ENCODE measurements at places on chromosomes 7 and 10.

DNA sequence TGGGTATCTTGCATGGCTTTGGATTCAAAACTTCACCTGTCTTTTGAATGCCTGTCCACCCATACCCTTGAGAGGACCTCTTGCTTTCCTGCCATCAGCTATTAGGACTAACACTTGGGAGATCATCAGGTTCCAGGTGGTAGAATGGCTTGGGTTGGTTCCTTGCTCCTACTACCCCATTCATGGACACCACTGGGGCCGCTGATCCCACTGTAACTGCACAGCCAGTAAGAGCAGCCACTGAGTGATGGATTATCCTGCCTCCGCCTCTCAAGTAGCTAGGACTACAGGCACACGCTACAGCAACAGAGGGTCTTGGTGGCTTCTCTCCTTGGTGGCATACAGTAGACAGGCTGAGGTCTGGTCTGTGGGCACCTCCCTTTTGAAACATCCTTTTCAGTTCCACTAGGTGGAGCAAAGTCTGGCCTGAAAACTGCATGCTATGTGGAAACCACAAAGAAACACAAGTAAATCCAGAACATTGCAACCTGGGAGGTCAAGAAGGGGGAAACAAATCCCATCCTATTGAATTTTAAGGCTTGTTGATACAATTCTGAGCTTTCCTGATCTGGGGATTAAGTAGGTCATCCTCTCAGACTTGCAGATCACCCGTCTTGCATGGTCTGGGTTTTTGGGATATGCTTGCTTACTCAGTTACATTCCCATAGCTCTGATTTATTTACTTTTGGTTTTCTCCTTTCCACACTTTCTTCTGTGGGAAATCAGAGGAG, 9.4 kb downstream of the WBP1L start:
- no peak for DNase-seq

- no peak for DNase-seq
These were observed 1083.6 kb downstream of the KCNMA1 start for GRCh38 chr10:76554033-76554408.

GRCh38 chr7:77427996-77428603, 12.0 kb upstream of the GSAP start:
- DNase-seq: no peak

DNA sequence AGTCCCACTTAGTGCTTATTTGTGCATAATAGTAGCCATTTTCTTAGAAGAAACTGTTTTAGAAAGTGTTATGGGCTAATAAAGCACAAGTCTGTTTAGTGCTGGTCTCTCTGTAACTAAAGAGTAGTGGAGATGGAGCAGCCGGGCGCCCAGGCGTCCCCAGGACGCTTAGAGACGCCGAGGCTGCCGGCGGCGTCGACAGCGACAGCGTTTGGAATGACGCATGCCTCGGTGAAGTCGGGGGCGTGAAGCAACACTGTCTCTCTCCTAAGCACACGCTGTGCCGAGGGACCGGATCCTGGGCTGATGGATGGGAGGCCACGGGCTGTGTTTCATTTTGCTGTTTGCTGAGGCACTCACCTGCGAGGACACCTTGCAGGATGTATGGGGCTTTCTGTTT, 588.6 kb upstream of the FOXK1 start:
- DNase-seq: no peak

DNA sequence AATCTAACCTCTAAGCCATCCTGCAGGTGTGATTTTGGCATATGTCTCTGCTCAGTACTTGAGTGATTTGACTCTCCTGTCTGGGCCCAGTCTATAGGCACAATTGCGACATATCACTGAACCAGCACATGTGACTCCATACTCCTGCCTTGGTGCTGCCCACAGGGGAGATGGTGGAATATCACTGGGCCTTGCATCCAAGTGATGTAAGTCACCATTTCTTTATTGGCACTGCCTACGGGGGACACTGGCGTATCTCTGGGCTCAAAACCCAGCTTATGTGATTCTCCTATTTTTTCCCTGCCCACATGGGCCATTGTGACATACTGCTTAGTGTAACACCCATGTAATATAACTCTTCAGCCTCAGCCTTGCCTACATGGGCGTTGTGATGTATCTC, 48.1 kb upstream of the ZNF680 start:
- no peak for DNase-seq

DNA sequence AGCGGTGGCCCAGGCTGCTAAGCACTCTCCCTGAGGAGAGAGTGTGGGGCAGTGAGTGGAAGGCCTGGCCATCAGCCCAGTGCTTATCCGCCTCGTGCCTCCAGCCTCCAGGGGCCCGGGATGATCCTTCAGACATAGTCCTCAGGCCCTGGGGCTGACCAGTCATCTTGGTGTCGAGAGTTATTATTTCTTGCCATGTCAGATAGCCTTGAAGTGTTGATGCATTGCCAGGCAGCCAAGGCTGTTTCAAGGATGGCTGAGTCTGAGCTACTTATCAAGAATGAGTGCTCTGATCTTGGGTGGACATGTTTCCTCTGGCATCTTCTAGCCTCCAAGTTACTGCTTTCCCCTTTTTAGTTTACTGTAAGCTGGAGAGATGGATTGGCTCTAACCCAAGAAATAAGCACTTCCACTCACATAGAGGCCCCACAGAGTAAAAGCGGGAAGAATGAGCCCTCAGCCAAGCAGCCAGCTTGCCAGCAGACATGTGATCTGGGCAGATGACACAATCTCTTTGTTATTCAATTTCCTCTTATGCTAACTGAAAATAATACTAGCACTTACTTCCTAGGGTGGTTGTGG, 136.5 kb upstream of the NAMPT start:
- no peak for DNase-seq

- no peak for DNase-seq
These were observed 93.7 kb downstream of the MYL10 start for GRCh38 chr7:101535351-101535751.

GRCh38 chr7:90242369-90243168, 2.4 kb upstream of the CFAP69 start:
- DNase-seq: no peak

- DNase-seq: no peak
These were observed 44.7 kb upstream of the PDGFA start for GRCh38 chr7:564176-564865.

DNA sequence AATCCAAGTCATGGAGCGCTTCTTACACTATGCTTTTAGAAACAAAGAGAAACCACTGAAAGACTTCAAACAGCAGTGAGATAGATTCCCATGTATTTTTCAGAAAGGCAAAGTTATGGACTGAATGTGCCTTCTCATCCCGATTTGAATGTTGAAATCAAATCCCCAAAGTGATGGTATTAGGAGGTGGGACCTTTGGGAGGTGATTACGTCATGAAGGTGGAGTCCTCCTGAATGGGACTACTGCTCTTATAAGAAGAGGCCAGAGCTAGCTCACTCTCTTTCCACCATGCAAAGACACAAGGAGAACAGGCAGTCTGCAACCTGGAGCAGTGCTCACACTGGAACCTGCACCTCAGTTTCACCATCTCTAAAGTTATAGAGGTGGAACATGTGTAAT, 1279.8 kb downstream of the GATA3 start:
- DNase-seq: no peak

DNA sequence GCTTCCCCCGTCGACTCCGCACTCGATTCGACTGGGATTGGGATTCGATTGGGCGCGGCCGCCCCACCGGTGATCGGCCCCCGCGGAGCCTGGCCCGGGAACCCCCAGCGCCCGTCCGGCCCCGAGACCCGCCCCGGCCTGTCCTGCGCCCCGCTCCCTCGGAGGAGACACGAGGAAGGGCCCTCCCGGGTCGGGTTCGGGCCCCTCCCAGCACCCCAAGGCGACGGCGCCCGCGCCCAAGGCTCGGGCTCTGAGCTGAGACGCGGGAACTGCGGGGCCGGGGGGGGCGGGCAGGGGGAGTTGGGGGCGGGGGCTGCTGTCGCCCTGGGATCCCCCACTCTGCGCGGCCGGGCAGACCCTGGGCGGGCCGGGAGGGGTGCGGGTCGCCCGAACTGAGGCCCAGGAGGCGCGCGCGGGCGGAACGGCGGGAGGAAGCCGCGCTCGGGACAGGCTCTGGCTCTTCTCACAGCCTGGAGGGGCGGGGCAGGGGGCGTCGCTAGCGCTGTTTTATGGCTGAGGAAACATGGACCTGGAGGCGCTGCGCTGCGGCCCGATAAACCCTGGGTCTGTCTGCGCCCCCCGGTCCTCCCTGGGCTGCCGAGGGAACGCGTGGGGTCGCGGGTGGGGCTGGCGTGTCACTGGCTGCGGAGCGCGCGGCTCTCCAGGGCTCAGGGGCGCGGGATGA, 1.7 kb upstream of the NKX6-2 start:
- DNase-seq: no peak

DNA sequence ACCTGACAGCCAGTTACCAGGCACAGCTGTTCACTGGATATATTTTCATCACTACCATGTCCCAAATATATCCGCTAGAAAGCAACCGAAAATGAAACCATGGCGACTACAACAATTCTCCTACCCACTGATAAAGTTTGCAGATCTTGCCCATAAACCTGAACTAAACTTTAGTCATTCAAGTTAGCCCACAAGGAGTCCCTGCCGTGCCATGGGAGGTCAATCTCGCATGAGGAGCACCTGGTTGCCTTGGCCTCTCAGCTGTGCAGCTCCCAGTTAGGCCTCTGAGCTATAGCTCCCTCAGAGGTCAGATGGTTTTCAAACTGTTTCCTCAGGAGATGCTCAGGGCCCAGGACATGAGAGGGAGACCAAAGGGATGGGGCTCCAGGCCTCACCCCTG, 211.1 kb upstream of the RNF32 start:
- no peak for DNase-seq

- no peak for DNase-seq
These were observed 79.2 kb downstream of the NRF1 start for GRCh38 chr7:129690701-129691100.

DNA sequence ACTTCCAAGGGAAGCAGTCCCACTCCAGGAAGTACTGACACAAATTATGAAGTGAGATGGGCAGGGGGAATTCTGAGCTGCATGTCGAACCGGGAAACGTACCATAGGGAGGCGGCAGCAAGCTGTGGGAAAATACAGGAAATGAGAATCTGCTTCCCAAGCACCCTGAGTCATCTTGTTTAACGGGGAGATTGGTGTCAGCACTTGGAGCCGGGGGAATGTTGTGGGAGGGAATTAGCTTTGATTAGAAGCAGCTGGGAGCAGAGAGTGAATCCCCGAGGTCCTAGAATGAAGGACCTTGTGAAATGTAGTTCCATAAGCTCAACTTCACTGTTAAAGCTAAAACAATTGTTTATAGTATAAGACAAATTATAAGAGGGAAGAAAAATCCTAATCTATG, 141.4 kb upstream of the PRKCQ start:
- no peak for DNase-seq

- no peak for DNase-seq
These were observed 61.9 kb upstream of the OPN4 start for GRCh38 chr10:86592413-86592812.

GRCh38 chr7:23264916-23265458, 18.4 kb downstream of the GPNMB start:
- DNase-seq: no peak

DNA sequence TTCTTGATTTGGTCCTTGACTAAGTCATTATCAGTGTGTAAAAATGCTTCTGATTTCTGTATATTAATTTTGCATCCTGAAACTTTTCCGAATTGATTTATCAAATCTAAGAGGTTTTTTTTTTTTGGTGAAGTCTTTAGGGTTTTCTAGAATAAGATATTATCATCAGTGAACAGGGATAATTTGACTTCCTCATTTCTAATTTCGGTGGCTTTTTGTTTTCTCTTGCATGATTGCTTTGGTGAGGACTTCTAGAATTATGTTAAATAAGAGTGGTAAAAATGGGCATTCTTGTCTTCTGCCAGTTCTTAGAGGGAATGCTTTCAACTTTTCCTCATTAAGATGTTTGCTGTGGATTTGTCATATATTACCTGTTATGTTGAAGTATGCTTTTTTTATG, 170.5 kb downstream of the CCDC7 start:
- no peak for DNase-seq
